Activated T-helper 1 cell treated with anti-CD3 and anti-CD28 coated beads, Interleukin-2, amount 50 U/mL, for 16 hours (primary cell): ENCODE measurements at places on chromosomes 2 and 18.

GRCh38 chr2:174595116-174595809, 2.3 kb downstream of the WIPF1 start:
- no peak for DNase-seq

DNA sequence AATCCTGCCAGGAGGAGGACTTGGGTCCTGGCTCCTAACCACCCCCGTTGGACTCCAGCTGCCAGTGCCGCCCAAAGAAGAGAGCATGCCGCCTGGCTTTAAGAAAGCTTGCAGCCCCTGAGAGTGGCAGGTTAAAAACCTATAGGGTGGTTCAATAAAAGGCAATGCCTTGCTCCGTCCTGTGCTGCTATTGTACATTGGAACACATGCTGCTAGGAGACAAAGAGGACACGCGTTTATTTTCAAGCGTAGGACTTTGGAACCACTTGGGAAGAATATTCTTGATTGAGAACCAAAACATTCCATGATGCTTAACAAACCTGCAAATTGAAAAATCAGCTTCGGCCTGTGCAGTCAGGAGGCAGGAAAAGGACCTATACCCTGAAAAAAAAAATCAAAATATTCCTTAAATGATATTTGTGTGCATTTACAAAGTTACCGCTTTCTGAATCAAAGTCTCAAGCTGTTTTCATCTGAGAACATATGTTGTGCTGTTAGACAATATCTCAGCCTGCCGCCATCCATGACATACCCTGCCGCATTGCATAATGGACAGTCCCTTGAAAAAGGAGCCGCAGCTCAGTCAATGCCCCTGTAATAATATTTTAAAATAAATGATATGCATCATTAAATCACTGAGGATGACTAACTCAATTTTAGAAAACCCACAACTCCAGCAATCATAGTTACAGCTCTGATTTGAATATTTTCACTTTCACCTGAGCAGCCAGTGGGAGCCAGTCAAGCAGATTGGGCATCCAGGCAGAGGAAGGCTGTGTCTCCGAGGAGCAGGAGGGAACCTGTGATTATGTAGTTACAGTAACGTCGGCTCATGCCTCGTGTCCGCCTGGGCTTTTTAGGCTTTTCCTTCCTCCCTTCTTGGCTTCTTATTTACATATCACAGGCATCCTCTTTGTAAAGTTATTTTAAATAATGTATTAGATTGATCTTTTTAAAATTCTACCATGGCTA, 805.6 kb upstream of the FANCL start:
- DNase-seq = no peak

DNA sequence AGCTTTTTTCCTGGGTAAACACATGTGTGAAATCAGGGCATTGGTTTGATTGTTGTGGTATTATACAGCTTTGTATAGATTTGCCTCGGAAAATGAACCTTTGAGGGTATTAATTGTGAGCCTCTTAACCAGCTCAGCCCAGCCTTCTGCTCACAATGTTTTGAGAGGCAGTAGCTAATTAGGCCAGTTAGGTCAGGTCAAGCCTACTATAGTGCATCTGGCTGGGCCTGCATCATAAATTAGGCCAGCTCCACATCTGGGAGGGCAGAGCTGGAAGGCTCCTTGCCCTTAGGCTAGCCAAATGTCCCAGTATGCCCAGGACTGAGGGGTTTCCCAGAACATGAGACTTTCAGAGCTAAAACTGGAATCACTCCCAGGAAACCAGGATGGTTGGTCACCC, 43.0 kb downstream of the LRATD1 start:
- DNase-seq = no peak

DNA sequence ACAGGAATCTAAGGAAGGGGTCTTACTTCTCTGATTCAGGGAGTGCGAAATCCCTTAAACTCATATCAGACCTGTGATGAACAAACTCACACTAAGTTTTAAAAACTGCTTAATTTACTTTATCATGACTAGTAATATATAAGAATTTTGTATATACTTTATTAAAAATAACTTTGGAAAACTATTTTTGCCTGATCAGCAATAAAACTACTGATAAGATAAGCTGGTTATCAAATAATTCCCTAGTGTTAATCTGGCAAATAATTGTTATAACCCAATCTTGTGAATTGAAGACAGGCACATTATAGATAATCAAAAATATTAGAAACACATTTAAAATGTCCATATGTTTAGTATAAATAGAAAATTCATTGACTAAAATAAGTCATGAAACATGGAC, 23.7 kb upstream of the DSC3 start:
- DNase-seq = no peak

DNA sequence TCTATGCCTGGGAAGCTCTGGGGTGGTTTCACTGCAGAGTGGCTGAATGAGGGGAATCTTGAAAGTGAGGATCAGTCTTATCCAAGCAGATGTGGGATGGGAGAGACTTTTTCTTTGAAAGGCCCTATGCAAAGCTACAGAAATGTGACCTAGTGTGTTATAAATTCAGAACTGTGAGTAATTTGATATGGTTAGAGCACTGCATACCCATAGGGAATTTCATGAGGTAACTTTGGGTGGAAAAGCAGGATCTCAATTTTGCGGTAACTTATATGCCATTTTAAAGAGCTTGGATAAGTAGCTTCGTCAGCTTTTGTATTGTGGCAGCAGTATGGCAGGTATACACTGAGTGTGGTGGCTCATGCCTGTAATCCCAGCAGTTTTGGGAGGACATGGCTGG, 40.9 kb downstream of the GULP1 start:
- DNase-seq = no peak

- no peak for DNase-seq
These were observed 316 bp downstream of the CRIM1 start for GRCh38 chr2:36355890-36356297.

DNA sequence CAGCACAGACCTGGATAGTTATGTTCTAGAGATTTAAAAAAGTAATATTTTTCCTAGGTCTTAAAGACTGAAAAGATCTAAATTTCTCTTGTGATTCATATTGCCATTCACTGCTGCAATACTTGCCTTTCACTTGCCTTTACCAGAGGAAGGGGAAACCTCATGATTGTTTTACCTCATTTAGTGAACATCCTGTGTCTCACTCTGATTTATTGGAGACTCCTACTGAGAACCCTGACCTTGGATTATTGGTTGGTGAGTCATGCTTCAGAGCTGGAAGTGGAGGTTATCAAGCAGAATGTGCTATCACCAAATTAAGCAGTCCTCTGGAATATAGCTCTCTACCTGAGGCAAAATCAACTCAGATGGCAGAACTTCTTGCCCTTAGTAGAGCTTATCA, 500.5 kb downstream of the TSN start:
- no peak for DNase-seq

GRCh38 chr2:134020608-134021007, 233.3 kb upstream of the MGAT5 start:
- no peak for DNase-seq

DNA sequence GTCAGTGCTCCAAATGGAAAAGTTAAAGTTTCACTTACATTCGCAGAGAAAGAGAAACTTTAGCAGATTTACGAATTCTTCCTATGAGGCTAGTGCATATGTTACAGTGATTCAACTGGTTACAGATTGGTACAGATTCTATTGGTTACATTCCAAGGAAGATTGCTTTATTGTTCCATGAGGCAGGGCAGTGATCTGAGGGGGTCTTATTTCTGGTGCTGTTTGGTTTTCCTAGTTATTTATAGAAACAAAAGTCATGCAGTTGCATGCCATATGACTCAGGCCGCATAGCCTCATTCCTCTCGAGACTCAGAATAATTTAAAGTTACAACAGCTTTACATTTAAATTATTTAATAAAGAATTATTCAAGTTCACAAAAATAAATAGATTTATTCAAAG, 385.4 kb upstream of the SYT4 start:
- no peak for DNase-seq

DNA sequence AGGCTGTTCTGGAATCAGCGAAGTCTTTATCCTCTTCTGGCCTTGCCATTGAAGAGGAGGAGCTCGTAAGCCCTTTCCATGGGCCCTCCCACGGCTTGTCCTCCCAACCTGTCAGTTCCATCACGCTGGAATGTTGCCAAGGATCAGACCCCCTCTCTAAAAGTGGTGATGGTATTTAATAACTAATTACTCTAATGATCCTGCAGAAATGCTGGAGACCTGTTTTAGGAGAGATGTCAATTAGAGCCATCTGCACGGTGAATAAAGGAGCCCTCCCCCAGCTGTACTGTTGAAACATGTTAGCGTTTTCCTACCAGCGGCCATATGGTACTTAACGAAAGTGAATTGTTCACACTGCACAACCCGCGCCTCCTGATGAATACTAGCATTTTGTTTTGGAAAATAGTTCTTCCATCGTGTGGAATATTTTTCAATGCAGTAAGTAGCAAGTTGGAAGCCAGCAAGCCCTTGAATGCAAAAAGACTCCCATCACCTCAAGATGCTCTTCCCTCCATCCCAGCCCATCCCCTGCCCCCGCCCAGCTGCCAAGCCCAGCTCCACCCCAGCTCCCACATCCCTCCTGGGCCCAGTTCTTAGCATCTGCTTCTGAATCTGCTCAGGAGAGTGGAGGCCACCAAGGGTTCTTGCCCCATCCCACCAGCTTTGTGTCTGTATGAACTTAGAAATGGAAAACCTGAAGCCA, 145.4 kb downstream of the KLHL29 start:
- no peak for DNase-seq

DNA sequence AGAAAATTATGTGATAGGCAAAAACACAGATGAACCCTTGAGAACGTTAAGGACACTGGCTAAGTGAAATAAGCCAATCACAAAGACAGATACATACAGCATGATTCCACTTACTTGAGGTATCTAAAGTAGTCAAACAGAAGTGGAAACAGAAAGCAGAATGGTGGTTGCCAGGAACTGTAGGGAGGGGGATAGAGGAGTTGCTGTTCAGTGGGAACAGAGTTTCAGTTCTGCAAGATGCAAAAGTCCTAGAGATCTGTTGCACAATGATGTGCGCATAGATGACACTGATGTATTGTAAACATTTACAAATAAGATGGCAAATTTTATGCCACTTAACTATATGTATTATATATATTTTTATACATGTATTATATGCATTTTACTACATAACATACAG, 59.7 kb downstream of the POLE4 start:
- DNase-seq = no peak

- DNase-seq = no peak
These were observed 11.2 kb downstream of the SCG2 start for GRCh38 chr2:223590964-223591363.

- no peak for DNase-seq
These were observed 31.8 kb upstream of the PPP4R3B start for GRCh38 chr2:55649211-55649610.

GRCh38 chr2:57828221-57828620, 218.4 kb upstream of the VRK2 start:
- DNase-seq = no peak

- no peak for DNase-seq
These were observed 42.5 kb upstream of the ATP8B1 start for GRCh38 chr18:57845605-57846074.

GRCh38 chr2:46801731-46802664, 113.6 kb downstream of the MCFD2 start:
- DNase-seq = no peak

DNA sequence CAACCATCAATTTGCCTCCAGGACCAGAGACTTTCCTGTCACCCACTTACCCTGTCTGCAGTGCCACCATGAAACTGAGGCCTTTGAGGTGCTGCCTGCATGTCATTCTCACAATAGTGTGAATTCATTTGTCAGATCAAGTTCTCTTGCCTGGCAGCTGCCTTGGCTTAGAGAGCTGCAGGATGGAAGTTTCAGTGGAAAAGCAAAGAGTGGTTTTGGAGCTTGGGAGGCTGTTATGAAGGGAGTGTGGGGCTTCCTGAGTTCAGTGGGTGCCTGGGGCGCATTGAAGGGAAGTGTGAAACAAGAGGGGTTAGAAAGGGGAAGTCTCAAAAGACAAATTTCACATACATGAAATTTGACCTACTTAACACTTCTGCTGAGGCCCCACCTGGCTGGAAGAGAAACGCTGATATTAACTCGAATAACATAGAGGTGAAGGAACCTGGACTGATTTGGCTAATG, 7.9 kb upstream of the LBH start:
- no peak for DNase-seq
